ENCODE measurements at places on chromosomes 1 and 21.

GRCh38 chr1:36157115-36157903 lies 1.3 kb downstream of the MAP7D1 start:
- DNase-seq = no peak

DNA sequence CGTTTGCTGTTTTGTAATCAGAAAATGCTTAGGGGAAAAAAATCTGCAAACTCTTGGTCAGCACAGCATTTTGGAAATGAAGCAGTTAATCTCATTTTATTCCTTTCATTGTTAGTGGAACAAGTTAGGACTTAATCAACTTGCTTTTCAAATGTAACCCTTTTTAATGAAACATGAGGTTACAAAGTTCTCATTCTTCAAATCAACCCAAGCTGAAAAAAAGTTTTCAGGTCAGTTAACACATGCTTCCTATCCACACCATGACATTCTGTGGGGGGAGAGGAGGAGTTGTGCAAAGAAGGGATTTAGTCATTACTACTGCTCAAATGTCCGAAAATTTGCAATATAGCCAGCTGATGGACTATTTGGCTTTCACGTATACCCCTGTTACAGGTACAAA lies 283.2 kb upstream of the LYPLAL1 start:
- no peak for DNase-seq

DNA sequence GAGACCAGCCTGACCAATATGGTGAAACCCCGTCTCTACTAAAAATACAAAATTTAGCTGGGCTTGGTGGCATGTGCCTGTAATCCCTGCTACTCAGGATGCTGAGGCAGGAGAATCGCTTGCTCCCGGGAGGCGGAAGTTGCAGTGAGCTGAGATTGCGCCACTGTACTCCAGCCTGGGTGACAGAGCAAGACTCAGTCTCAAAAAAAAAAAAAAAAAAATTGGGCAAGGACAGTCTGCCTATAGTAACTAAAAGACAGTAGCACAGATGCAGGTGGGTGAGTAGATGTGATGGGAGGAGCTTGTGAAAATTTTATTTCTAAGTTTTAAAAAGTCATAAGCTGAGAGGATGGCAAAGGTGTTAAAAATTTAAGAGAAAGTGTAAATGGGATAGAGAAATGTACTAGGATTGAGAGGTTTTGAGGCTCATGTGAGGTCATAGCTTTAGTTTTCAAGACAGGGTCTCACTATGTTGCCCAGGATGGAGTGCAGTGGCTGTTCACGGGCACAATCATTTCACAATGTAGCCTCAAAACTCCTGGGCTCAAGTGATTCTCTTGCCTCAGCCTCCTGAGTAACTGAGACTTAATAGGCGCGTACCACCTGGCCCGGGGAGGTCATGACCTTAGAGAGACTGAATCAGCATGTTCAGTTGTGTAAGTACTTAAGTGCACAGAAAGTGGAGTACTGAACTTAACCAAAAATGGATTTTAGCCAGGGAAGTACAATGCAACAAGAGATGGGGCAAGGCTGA lies 33.7 kb downstream of the PTP4A2 start:
- DNase-seq = no peak

- no peak for DNase-seq
Measured at GRCh38 chr1:155254228-155254713, 1.0 kb downstream of the ENTREP3 start.

GRCh38 chr1:201756406-201756805 lies 72.6 kb upstream of the IPO9 start:
- peak; percentile 26 for DNase-seq

DNA sequence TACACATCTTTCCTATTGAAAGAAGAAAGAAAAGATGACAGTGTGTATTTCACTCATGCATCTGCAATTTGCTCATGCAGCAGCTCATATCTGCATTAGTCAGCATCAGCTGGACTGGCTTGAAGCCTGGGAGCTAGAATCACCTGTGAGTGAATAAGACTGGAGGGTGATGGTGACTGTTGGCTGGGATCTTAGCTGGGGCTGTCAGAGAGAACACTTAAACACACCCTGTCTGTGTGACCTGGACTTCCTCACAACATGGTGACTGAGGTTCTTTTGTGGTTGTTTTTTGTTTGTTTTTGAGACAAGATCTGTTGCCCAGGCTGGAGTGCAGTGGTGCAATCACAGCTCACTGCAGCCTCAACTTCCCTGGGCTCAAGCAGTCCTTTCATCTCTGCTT lies 24.9 kb downstream of the KLHDC7A start:
- no peak for DNase-seq

GRCh38 chr1:184646178-184646701 lies 108.4 kb downstream of the EDEM3 start:
- no peak for DNase-seq

- DNase-seq = no peak
Measured at GRCh38 chr1:45833361-45833760, 29.9 kb downstream of the MAST2 start.

- DNase-seq = no peak
Measured at GRCh38 chr1:28160782-28161266, 15.7 kb downstream of the PTAFR start.

GRCh38 chr1:42420911-42421585 lies 34.8 kb downstream of the ZMYND12 start:
- peak; percentile 35 for DNase-seq

- no peak for DNase-seq
Measured at GRCh38 chr1:77287535-77287934, 5.7 kb downstream of the AK5 start.

DNA sequence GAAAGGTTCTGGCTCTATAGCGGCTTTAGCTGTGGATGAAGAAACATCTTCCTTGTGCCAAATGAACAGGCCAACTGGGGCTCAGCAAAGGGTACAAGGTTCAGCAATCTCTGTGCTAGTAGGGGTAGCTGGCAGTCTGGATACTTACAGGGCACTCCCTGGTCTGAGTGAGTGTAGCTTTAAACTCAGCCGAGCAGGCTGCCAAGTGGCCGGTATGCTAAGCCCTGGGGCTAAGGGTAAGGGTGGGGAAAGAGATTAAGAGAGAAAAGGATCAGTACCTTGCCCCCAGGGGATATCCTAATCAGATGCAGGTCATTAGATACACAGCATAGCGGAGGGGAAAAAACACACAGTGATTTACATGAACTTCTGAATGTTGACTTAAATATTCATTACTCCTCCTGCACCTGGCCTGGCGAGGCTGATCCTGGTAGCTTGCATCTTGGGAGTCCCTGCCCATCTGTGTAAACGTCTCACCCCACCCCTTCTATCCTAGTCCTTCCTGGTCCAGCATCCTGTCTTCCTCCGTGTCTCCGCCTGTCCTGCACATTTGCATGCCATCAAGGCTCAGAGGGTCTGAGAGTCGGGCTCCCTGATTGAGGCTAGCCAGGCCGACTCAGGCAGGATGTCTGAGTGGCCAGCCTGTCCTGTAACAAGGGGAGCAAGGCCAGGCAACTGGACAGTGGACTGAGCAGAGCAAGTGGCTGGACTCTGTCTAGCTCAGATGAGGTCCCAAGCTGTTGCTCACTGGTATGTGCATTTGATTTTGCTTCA lies 39.5 kb upstream of the CNTN2 start:
- DNase-seq = no peak

GRCh38 chr1:99858881-99859280 lies 8.7 kb downstream of the AGL start:
- no peak for DNase-seq

GRCh38 chr21:44010429-44010828 lies 1.7 kb upstream of the TRAPPC10 start:
- no peak for DNase-seq

DNA sequence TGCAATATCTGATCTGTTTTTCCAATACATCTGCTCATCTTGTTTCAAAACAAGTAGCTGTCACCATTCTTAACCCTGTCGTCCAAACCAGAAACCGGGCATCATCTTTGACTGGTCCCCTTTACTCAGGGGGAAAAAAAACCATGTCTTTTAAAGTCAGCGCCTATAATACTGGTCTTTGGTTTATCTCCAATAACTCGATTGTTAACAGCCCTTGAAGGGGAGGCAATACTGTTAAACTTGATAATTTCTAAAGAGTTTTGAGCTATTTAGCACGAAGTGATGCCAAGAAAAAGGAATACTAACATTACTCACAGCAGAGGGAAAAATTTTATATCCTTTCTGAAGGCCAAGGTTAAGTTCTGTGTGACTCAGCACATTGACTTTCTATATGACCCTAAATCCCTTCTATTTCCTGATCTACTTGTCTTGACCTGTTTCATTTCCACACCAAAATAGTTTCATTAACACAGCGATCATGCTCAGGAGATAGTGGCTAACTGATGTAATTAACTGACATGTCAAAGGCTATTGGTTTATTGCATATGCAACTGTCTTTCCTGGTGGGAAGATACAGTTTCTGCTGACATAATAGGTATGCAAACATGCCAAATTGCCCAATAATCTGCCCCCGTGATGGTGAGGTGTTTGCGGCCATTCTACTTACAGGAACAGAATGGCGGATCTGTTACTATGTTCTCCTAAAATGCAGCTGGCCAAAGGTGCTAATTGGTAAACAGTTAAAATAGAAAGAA lies 59.1 kb downstream of the NFIA start:
- DNase-seq = no peak

DNA sequence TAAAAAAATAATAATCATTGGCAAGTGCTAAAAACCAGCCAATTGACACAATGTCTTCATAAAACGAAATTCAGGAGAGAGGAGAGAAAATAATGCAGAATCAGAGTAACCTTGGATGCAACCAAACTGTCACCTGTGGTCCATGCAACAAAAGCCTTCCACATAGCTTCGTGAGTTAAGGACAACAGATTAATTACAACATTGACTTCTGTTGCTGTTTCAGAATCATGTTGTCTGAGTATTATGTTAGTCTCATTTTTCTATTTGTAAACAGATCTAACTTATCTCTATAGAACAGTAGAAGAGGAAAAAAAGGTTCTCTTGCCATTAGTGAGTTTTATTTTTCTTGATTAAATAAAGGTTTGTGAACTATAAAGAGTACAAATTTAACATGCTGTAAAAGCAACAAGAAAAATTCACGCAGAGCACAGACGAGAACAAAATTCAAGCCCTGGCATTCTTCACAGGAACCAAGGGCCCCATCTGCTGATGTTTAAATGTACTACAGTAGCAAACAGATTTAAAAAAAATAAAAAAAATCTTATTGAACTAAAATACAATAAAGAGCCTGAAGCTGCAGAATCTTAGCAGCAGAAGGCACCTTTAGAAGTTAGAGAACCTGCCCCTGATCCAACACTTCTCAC lies 381.1 kb upstream of the PKN2 start:
- DNase-seq = peak; percentile 58

DNA sequence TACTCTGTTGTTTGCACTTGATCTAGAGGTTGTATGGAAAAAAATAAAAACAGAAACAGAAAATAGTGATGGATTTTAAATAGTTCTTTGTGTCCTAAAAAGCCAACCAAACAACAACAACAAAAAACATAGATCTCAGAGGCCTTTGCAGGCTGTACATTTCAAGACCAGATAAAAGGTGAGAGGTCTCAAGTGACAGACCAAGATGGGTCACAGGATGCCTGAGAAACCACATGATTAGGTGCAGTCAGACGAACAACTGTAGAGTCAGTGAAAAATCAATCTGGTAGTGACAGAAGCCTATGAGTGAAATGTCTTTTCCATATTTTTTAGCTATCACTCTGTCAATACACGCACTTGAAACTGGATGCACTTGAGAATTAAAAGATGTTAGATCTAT lies 193.5 kb upstream of the SAMSN1 start:
- no peak for DNase-seq

DNA sequence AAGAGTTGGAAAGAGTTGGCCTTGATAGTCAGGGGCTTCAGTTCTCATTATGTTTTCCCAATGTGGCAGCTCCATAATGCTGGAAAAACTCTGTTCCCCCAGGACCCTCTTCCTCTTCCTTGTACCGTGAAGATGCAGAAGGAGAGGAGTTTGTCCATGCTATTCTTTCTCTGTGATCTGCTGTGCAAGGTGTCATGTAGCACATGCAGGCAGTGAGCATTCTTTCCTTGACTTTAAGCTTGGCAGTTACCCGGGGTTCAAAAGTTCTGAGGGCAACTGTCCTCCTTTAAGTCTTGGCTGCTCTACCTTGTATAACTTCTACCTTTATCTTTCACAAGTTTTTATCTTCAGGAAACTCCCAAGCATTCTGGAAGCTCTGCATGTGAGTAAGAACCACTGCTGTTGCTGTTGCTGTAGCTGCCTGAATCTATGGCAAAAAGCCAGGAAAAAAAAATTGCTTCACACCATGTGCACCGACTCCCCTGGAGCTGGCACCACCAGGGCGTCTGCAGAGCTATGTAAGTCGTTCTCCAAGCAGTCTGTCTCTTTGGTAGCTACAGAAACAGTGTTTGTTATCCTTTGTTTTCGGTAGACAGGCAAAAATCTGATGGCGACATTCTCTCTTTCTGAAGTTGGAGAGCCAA lies 42.7 kb upstream of the SLC16A1 start:
- DNase-seq = peak; percentile 51

- DNase-seq = no peak
Measured at GRCh38 chr1:230631477-230631876, 10.8 kb upstream of the COG2 start.

DNA sequence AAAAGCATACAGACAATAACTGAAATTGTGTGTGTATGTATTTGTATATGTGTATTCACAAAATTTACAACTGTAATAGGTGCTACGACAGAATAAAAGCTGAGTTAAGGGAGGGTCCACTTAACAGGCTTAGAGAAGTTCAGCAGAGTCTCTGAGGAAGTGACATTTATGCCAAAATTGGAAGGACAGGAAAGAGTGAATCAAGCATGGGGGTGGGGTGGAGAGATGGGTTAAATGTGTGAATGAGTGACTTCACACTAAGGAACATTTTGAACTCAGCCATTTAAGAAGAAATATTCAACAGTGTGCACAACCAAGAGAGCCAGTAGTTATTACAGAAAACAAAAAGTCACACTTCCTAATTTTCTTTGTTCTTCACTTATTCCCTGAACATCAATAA lies 53.8 kb upstream of the RGS1 start:
- no peak for DNase-seq

- DNase-seq = no peak
Measured at GRCh38 chr1:220572416-220572815, 44.5 kb downstream of the MARK1 start.

DNA sequence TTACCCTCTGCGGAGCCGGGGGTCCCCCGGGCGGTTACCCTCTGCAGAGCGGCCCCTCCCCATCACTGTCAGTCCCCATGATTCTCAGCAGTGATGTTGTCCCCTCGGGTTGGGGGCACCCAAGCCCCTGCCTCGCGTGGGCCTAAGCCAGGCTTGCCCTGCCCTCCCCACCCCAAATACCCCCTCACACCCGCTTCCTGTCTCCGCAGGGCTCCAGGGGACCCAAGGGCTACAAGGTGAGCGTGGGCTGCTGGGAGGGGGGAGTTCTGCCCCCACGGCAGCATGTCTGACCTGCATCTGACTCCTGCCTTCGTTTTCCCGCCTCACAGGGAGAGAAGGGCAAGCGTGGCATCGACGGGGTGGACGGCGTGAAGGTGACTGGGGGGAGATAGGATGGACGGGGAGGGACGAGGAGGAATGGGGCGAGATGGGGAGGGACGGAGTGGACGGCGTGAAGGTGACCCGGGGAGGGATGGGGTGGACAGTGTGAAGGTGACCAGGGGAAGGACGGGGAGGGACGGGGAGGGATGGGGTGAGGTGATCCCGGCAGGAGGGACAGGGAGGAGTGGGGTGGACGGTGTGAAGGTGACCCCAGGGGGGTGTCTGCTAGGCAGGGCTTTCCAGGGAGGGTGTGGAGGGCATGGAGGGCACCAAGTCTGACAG lies 8.6 kb downstream of the COL6A1 start:
- DNase-seq = no peak

Measured in midbrain (tissue), 1 donor.